Body of pancreas (tissue), 4 donors: ENCODE measurements at places on chromosomes 6 and 20. TPM values are rescaled to one million over a fixed set of nuclear protein-coding genes. Genes with fewer than 3 reads are reported as not detected.

- DNase-seq, result no peak
Measured at GRCh38 chr6:82030761-82031503, 216.6 kb downstream of the IBTK start.

DNA sequence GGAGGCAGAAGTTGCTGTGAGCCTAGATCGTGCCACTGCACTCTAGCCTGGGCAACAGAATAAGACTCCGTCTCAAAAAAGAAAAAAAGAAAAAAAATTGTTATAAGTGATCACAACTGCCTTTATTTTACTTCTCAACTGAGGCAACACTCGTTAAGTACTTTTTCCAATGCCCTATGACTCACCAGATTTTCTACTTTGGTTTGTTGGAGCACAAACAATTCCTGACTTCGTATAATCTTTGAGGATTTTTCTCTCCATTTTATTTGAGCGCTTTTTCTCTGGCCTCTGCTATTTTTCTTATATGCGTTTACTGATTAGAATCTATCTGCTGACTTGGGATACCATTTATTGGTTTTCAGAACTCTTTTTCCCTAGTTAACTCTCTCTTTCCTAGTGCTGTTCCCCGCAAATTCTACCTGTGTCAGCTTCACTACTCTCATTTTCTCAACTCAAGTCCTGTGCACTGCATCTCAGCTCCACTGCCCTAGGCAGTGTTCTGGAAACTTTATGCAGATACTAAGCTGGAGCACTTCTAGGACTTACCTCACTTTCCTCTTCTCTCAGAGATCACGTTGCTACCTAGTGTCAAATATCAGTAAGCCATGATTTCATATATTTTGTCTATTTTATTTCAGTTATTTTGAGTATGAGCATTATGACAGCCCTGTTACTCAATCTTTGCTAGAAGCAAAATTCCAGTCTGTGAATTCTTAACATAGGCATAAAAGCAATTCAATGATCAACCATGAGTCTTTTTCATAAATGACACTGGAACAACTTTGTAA, 1120.1 kb upstream of the CITED2 start:
- no peak for DNase-seq

The HLA-DPB1 gene
- total RNA-seq, result 41.2 TPM

DNA sequence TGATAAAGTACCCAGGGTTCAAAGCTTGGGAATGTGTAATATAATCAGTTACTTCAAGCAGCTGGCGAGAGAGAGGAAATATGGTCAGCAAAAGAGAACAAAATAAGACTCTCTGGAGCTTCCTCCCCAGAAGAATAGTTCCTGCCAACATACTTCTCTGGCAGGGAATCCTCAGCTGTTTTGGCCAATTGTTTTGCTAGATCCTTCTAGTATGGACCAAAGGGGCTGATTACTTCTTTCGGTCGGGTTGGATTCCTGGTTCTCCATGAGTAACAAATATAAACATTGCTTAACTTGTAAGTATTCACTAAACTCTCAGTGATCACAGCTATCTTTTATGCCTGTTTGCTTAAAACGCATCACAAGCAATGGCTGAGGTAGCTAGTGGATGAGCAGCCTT, 31.4 kb upstream of the FBXO9 start:
- DNase-seq, result no peak

The PDE10A gene
- 3.9 TPM for total RNA-seq

The RGS17 gene
- 0.33 TPM for total RNA-seq

DNA sequence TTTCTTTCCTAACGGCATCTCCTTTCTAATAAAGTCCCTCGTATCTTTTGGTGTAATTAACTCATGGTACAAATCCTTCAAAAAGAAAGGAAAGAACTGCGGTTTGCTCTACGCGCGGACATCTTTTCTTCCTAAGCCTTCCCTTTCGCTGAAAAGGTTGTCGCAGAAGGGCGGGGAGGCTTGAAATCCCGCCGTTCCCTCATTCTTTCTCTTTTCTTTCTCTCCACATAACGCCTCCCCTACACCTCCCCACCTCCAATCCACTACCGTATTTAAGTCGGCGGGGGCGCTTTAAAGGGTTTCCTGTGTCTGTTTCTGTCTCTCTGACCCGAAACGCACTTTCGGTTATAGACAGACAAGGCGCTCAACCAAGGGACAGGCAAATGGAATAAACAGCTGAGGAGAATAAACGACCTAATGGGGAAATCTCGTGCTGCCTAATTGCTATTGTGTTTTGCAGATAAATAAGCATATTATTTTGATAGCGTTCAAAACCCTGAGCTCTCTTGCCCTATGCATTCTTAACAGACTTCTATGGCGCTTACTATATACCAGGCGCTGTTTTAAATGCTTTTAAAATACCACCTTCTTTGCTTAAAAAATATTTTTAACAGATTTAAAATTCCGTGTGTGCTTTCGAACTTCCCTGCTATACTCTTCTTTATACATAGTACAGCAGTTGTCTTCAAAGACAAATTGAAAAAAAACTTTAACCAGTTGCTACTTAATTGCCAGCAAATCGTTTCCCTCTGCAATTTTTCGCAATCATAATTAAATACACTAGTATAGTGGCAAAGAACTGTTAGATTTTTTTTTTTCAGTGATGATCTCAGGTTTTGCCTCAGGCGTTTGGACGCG, 2.5 kb upstream of the HEY2 start:
- DNase-seq, result peak; percentile 71

DNA sequence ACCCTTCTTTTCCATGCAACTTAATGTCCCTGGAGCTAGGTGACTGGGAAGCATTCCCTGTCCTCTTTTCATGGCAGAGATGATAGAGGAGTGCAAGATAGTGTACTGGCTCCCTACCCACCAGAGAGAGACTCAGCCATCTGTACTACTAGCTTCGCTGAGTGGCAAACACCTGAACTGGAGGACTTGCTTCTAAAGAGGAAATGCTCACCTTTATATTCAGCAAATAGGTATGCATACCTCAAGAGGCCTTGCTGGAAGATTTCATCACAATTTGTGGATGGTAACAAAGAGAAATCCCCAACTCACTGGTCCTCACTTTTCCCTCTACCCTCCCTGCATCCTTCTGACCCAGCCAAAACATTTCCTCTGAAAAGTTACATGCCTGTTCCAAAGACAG, 124.1 kb downstream of the FOXA2 start:
- no peak for DNase-seq

- peak; percentile 50 for DNase-seq
Measured at GRCh38 chr6:75349262-75349984, 64.8 kb upstream of the TMEM30A start.

The EFCAB8 gene
- total RNA-seq, result 0.26 TPM

The LRRN4 gene
- total RNA-seq, result 11.2 TPM

- no peak for DNase-seq
Measured at GRCh38 chr6:105966481-105966880, 119.7 kb upstream of the PRDM1 start.

GRCh38 chr6:90048206-90048967, 154.1 kb downstream of the GJA10 start:
- DNase-seq, result no peak

DNA sequence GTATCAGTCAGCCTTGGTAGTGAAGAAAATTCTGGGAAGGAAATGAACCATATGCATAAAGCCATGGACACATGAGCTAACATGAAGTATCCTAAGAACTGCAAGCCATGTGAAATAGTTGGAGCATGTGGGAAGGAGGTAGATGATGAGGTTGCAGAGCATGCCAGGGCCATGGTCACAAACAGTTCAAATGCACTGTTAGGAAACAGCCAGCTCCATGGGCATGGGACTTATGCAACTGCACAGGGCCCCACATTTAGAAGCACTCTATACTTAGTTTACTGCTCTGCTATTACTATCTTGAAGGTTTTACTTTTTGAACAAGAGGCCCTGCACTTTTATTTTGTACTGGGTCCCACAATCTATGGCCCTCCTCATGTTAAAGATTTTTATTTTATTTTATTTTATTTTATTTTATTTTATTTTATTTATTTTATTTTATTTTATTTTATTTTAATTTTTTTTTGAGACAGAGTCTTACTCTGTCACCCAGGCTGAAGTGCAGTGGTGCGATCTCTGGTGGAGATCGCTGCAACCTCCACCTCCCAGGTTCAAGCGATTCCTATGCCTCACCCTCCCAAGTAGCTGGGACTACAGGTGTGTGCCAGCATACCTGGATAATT, 169.1 kb downstream of the IBTK start:
- no peak for DNase-seq

DNA sequence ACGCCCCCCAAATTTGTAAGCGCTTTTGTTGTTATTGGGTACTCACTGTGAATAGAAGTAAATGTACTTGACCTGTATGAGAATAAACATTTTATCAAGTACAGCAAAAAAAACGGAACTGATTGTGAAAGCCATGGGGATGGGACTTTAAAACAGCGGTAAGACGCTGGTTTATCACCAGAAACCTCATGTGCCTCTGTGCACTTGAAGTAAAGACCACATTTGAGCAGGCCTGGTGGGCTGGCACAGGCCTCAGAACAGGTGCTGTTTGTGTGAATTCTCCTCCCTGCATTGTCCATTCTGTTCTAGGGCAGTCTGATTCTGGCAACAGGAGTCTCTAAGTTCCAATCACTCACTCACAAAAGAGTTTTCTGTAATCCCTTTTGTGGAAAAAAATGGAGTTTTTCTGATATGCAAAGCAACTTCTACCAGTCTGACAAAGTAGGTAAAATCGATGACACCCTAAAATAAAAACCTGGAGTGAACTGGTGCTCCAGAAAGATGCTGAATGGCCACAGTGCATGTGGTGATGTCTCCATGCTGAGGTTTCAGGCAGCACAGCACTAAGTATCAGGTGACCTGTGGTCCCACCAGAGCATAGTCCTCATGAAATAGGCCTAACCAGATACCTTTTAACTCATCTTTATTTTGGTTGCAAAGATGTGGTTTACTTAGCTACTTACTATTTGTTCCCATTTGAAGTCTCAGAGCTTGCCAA, 53.9 kb downstream of the STX7 start:
- DNase-seq, result no peak

GRCh38 chr6:121436960-121437850, 1.8 kb downstream of the GJA1 start:
- DNase-seq, result peak; percentile 38

The LTB gene
- total RNA-seq, result 0.78 TPM

The PNISR gene
- total RNA-seq, result 107 TPM

- no peak for DNase-seq
Measured at GRCh38 chr6:14055541-14055940, 62.0 kb upstream of the CD83 start.

The COL11A2 gene
- total RNA-seq, result 2.3 TPM

DNA sequence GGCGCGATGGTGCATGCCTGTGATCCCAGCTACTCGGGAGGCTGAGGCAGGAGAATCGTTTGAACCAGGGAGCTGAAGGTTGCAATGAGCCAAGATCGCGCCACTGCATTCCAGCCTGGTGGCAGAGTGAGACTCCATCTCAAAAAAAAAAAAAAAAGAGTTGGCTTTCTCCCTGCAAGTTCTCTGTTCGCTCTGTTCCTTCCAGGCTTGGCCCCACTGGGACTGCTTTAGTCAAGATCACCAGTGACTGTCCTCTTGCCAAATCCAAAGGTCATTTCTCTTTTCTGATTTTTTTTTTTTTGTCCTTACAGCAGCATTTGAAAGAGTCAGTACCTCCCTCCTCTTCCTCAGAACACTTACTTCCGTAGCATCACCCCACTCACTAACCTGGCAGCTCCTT, 10.8 kb upstream of the GNRH2 start:
- DNase-seq, result no peak

DNA sequence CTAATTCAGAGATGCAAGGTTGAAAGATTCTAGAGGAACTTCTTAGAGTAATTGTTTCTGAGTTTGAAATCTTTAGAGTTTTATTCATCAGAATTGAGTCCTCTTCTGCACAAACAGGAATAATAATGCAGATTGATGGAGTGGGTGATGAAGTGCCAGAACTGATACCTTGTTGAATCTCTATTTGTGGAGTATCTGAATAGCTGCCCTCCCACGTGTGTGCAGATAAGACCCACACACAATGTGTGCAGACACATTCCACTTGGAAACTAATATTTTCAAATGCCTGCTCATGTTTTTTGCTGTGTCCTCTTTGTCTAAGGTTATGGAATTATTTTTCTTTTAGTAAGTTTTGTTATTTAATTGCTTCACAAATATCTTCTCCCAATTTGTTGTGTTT, 1167.8 kb upstream of the MAP3K7 start:
- no peak for DNase-seq

The TSHZ2 gene
- 6.0 TPM for total RNA-seq

- no peak for DNase-seq
Measured at GRCh38 chr20:37096415-37097041, 731 bp upstream of the RBL1 start.

- DNase-seq, result no peak
Measured at GRCh38 chr6:75631859-75632635, 30.4 kb downstream of the SENP6 start.

The LCA5 gene
- 7.8 TPM for total RNA-seq
